ENCODE measurements at places on chromosomes 16 and 17.

- DNase-seq, result no peak
Observed at GRCh38 chr17:14118951-14119350, 49.6 kb downstream of the COX10 start.

GRCh38 chr17:50013079-50013478, 18.1 kb upstream of the DLX3 start:
- DNase-seq, result no peak

- no peak for DNase-seq
Observed at GRCh38 chr17:56781906-56782305, 51.8 kb downstream of the C17orf67 start.

DNA sequence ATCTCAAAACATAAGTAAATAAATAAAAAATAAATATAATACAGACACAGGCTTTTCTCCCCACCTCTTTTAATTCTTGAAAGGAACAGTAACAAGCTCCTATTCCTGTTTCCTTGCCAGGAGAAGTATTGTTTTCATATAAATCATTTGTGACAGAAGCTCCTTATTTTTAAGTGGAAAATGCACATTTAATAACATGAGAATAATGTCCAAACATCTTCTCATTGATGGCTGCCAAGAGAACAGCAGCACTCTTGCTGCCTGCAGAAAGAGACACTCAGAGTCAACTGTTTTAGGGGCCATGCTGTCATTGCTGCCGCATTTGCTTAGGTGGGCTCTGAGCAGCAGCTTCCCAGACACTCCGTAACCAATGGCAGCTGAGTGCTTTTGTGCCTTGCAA, 580.1 kb downstream of the WWOX start:
- DNase-seq, result no peak

DNA sequence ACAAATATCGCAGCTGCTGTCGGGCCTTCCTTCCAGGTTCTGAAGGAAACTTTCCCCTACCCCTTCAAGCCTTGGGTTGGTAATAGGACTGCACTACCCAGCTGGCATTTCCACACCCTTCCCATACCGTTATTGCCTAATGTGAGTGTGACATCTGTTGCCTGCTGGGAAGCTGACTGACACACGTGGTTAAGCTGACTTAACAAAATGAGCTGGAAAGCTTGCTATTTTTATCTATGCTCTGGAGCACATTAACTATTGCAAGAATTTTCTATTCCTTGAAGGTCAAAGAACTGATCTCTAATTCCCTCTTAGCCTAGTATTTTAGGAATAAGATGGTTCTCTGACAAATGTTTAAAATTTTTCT, 79.5 kb downstream of the PMP22 start:
- DNase-seq, result no peak

- no peak for DNase-seq
Observed at GRCh38 chr17:72244494-72244893, 123.7 kb downstream of the SOX9 start.

DNA sequence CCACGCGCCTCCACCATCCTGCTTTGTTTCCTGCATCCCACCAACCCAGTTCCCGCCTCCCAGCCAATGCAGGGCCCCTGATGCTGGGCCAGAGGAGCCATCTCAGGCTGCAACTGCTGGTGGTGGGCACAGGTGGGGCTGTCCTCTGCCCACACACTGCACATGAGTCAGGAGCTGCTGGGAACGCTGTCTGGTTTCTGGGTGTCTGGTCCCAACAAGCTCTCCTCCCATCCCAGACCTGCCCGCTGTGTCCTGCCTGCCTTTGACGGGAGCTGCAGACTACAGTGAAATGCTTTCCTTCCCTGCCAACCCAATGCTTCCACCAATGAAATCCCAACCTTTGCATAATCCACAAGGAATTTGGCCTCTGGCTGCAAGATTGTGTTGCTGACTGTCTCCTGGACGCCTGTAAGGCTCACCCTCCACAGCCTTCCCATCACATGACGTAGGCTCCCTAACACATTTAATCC, 98.9 kb downstream of the N4BP1 start:
- DNase-seq, result no peak

DNA sequence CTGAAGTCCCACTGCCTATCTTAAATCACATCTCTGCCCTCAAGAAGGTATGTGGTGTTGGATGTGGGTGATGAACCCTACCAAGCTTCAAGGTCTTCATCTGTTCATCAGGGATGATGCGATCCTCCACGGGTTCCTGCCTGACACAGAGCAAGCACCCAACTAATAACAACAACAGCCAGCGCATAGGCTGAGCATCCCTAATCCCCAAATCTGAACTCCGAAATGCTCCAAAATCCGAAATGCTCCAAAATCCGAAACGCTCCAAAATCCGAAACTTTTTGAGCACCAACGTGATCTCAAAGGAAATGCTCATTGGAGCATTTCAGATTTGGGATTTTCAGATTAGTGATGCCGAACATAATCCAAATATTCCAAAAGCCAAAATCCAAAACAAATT, 238.9 kb upstream of the SDK2 start:
- no peak for DNase-seq

GRCh38 chr16:60329108-60329507, 1595.0 kb upstream of the GOT2 start:
- no peak for DNase-seq

GRCh38 chr17:58325976-58326468, 2.6 kb downstream of the TSPOAP1 start:
- no peak for DNase-seq

GRCh38 chr16:86525696-86526095, 15.4 kb downstream of the FOXF1 start:
- no peak for DNase-seq

DNA sequence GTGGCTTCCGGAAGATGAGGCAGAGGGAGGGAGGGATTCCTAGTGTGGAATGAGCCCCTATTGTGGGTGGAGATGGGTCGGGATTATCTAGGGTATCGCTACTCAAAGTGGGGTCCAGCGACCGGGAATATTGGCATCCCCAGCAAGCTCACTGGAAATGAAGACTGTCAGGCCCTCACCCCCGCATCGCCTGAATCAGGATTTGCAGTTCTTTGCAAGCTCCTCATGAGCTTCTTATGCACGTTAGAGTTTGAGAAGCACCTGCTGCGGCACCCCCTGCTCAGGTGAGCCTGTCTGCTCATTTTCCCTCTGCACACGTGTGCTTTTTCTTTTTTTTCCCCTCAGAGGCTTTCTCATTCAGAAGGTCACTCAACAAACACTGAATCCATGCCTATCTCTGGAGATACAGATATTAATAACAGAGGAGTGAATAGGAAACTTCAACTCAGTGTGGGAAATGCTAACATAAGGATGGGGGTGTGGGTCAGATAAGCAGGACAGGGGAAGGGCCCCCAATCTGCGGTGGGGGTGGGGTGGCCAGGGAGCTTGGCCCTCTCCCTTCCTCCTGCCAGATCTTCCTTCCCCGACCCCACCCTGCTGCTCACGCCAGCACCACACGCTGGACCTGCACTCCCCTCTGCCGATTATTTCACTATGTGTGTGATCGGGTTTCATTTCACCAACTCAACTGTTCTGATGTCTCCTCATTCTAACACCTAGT, 67.7 kb upstream of the NFAT5 start:
- DNase-seq, result no peak

- no peak for DNase-seq
Observed at GRCh38 chr16:31052114-31052513, 18.8 kb downstream of the STX4 start.

- DNase-seq, result no peak
Observed at GRCh38 chr17:47739150-47739549, 6.1 kb downstream of the TBX21 start.

DNA sequence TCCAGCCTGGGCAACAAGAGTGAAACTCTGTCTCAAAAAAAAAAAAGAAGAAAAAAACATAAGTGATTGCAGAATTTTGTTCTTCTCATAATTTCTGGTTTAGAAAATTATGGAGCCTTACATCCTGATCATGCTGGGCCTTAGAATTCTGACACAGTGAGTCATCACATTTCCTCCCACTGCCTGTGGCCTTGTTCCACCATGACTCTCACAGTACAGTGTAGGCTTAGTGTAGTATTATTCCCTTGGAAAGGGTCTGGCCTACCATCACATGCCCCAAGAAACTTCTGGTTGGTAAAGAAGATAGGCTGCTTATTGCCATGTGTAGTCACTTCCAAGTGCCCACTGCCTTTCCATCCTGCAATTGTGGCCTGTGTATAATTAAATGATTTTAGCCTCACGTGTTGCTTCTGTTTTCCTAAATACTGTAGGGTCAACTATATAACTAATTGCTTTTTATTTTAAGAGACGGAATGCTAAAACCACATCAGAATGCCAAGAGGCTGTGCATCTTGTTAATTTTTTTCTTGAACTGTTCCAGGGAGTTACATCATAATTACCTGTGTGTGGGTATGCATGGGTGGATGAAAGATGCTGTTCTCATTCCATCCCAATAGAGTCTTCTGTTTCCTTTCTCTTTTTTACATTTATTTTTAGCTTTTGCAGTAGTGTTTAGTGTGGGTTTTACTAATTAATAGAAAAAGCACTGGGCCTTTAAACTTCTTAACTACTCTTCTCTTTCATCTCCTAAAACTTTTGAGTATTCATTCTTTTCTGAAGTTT, 25.9 kb downstream of the OGFOD1 start:
- no peak for DNase-seq

GRCh38 chr17:79255926-79256585, 181.4 kb downstream of the ENGASE start:
- DNase-seq, result peak; percentile 65

GRCh38 chr17:77190576-77190975, 49.8 kb downstream of the SEC14L1 start:
- DNase-seq, result no peak

DNA sequence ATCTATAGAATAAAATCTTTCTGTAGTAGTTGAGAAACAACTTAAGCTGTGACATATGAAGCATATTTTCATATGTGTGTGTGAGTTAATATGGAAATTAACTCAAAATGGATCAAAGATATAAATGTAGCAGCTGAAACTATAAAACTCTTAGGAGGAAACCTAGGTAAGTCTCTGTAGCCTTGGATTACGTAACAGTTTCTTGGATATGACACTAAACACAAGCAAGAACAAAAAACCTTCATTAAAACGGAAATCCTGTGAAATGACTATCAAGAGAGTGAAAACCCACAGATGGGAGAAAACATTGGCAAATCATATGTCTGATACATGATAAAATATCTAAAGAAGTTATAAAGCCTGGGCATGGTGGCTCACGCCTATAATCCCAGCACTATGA, 104.4 kb downstream of the VPS53 start:
- DNase-seq, result no peak

- no peak for DNase-seq
Observed at GRCh38 chr17:48636177-48637018, 10.2 kb upstream of the HOXB9 start.

- no peak for DNase-seq
Observed at GRCh38 chr16:64731891-64732290, 390.0 kb downstream of the CDH11 start.

DNA sequence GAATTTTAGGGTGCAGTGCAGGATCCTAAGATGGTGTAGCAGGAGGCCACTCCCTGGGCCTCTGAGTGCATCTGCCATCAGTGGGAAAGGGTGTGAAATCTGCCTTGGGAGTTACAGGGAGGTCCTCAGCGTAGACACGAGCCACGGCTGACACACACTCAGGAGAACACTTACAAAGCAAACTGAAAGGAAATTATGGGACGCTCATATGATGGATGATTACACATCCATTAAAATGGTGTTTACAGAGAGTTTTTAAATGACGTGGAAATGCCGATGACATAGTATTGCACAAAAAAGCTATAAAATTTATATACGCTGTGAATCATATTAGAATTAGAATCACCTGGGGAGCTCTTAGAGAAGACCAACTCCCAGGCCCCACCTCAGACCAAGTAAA, 175.2 kb downstream of the CCDC182 start:
- peak; percentile 35 for DNase-seq
